Adipocyte (in vitro differentiated cells): ENCODE measurements at places on chromosomes 5 and 9.

GRCh38 chr9:133889584-133890301 is 102.4 kb downstream of the VAV2 start:
- no peak for DNase-seq

- DNase-seq: no peak
Observed at GRCh38 chr9:20783057-20784038, 99.3 kb downstream of the FOCAD start.

DNA sequence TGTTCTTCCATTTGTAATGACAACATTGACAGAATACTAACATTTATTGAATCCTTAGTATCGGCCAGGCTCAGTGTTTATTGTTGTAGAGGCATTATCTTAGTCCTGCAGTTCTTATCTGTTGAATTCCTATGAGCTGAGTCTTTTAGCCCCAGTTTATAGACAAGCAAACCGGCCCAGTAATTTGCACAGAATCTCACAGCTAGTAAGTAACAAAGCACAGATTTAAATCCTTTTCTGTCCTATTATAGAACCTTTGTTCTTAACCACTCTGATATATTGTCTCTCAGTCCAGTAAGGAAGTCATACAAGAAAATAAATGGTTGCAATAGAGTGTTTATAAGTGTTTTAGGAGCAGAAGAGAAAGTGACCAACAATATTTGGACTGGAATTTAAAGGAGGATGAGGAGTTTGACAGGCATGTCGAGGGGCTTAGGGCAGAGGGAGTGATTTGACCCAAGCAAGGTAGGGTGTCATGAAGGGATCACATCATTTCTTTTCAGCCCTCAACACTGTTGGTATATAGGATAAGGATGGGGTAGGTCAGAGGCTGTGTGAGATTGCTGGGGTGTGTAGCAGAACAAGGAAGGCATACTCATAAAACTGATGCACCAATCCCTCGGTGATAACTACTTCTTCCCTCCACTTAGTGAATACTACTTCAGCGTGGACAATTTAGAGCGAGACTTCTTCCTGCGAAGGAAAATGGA is 39.5 kb downstream of the LARP1 start:
- peak; percentile 48 for DNase-seq

GRCh38 chr5:36310138-36310537 is 8.4 kb upstream of the RANBP3L start:
- no peak for DNase-seq

DNA sequence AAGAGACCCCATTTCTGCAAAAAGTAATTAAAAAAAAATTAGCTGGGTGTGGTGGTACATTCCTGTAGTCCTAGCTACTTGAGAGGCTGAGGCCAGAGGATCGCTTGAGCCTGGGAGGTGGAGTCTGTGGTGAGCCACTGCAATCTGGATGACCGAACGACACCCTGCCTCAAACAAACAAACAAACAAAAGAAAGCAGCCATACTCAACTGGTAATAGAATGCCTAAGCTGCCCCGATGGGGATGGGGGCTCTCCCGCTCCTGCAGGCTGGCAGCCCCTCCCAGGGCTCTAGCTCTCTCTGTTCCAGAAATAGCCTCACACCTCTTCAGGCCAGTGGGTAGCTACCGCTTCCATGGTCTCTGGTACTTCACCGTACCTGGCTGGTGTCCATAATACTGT is 241.8 kb downstream of the FANCC start:
- DNase-seq: no peak

GRCh38 chr9:94922098-94922607 is 195.7 kb downstream of the AOPEP start:
- DNase-seq: peak; percentile 96

DNA sequence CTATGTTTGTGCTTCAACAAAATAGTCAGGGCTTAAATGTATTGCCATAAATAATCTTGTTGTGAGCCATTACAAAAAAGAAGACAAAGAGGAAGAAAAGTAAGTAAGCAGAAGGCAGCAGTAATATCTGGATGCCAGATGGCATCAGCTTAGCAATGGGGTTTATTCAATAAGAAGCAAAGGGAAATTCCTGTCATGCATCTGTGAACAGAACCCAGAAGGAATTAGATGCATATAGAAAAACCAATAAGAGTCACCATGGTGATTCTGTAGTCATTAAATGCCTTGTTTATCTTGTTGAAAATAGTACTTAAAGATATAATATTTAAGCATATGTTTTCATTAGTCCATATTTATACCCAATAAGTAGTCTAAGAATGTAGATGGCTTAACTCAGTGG is 216.0 kb downstream of the ADAMTSL1 start:
- DNase-seq: peak; percentile 47

DNA sequence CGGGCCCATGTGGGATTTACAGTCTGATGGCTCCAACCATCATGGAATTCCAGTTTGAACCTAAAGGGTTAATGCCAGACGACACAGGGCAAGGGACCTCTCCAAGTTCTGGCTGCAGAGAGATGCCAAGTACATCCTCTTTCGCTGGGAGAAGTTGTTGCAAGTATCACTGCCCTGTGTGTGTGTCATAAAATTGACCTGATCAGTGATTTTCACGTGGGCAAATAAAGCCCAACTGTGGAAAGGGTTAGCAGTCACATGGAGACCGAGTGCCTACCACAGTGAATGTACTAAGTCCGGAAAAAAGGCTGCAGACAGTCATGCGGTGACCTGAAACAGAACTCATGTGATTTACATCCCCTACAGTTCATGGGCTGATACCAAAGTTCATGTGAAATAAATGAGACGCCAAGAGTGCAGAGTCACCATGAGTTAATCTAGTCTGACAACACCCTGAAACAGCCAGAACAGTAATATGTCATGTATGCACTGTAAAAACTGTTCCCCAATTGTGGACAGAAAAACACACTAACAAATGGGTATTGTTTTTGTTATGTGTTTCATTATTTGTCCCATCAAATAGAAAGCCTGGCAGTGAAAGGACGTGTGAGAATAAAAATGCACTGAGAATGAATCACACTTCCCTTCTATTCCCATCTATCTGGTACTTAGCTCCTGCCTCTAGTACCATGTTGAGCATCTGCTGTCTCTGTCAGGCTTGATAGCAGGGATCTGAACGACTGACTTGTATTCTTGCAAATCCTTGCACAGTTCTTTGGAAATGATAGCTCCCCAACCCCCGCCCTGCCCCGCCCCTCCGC is 115.7 kb downstream of the SUSD1 start:
- peak; percentile 60 for DNase-seq

- no peak for DNase-seq
Observed at GRCh38 chr5:132289097-132289496, 5.1 kb upstream of the SLC22A4 start.

GRCh38 chr5:74492230-74492629 is 148.3 kb downstream of the ENC1 start:
- DNase-seq: no peak

- DNase-seq: no peak
Observed at GRCh38 chr5:81537905-81538547, 144.1 kb upstream of the ACOT12 start.

DNA sequence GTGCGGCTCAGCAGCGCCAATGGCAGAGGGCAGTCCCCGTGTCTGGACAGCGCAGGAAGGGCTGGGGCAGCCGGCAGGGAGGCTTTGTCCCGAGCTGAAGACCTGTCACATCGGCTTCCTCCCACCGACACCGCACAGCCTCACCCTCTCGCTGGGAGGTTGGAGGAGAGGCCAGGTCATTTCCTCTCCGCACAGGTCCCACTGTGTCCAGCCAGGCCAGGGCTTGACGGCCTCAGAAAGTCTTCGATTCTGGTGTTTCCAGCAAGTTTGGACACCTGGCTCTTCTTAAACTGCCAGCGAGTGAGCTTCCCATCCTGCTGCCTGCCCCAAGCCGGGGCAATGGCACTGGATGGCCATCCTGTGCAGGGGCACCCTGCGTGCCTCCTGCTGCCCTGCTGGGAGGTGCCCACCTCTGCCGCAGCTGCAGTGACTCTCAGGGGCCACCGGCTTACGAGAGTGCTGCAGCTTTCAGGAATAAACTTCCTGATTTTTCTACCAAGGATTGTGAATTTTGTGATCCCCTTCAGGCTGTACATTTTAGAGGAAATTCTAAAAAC is 33.9 kb downstream of the AHRR start:
- no peak for DNase-seq

- no peak for DNase-seq
Observed at GRCh38 chr5:80119372-80119771, 84.2 kb downstream of the THBS4 start.

GRCh38 chr5:94326586-94326985 is 291.8 kb downstream of the KIAA0825 start:
- no peak for DNase-seq

- DNase-seq: peak; percentile 96
Observed at GRCh38 chr5:110086658-110087388, 397.1 kb downstream of the MAN2A1 start.

- DNase-seq: no peak
Observed at GRCh38 chr9:130465383-130466096, 20.8 kb downstream of the ASS1 start.

GRCh38 chr5:66849803-66850202 is 253.6 kb downstream of the MAST4 start:
- peak; percentile 18 for DNase-seq
